Right ventricle myocardium inferior (tissue), 1 donor: ENCODE measurements at places on chromosomes 7 and 10.

DNA sequence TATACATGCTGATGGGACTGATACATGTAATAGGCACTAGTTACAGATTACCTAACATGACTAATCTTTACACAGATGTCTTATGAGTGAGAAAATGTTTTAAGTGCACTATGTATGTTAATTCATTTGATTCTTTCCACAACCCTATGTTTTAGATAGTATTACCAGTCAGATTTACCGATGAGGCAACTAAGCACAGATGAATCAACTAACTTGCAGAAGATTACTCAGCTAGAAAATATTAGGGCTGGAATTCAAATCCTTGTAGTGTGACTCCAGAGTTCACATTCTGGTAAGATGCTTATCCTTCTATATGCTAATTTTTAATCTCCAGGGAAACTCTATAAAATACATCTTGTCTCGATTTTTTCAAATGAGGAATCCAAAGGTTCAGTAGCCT lies 964.9 kb downstream of the REEP3 start:
- DNase-seq = no peak

- DNase-seq = peak; percentile 51
Observed at GRCh38 chr10:124708922-124709520, 35.2 kb downstream of the FAM53B start.

GRCh38 chr10:104100795-104101194 lies 15.1 kb upstream of the COL17A1 start:
- no peak for DNase-seq

GRCh38 chr10:78774999-78775711 lies 293.6 kb upstream of the ZMIZ1 start:
- DNase-seq = no peak

- DNase-seq = no peak
Observed at GRCh38 chr10:60497364-60497763, 107.7 kb upstream of the ANK3 start.

GRCh38 chr10:70324339-70324861 lies 40.6 kb upstream of the NPFFR1 start:
- DNase-seq = no peak

DNA sequence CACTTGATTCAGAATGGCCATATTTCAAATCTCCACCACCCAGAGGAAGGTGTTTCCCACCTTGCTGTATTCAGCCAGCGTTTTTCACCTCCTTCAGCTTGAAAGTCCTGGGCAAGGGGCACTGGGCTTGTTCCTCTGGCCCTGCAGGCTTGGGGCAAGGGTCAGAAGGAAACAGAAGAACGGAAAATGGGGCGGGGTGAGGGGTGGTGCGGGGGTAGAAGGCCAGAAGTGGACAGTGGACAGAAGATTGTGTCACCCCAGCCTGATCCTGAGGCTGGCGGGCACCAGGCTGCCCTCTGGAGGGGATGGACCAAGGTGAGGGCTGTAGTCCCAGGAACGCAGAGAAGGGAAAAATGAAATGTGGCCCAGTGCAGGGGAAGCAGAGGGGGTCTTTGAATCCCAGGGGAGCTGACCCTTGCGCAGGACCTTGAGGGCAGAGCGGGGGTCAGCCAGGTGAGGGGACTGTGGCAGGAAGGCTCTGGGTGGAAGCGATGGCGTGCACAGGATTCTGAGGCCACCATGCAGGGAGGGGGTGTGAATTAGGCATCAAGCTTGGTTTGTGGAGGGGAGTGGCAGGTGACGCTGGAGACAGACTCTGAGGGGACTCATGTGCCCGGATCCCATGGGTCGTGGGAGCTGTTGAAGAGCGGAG lies 23.0 kb downstream of the TMEM120A start:
- peak; percentile 18 for DNase-seq

- no peak for DNase-seq
Observed at GRCh38 chr10:59585046-59585700, 124.5 kb downstream of the SLC16A9 start.

GRCh38 chr10:13813550-13813949 lies 226.8 kb downstream of the PRPF18 start:
- DNase-seq = no peak

DNA sequence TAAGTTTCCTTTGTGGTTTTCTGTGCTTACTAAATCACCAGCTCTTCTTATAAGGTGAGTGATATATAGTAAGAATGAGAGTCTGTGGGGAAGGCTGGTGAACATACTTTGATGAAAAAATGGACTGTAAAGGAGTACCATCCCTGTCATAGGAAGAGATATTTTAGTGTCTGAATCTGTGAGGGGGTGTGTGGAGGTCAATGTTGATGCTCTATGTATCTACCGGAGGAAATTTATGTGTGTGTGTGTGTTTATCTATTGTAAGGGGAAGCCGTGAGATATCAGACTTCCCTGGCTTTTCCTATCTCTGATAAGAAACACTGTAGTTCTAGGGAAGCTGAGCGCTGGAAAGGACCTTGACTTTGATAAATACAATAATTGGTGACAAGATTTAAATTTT lies 179.0 kb downstream of the PCDH15 start:
- DNase-seq = no peak

DNA sequence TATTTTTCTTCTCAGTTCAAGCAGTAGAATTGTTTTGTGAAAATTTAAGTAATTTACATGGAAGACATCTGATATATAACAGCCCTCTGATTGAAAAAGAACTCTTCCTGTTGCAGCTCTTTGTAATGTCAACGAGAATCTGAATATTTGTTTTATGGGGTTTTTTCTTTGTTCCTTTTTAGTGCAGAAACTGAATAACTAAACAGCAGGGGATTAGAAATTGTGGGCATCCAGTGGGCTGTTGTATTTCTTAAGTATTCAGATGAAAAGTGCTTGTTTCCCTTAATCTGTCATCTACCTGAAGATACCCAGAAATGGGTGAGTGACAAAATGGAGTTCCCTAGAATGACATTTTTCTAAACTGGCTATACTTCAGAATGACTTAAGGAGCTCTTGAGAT lies 7.4 kb downstream of the ARL4A start:
- no peak for DNase-seq

GRCh38 chr10:6912424-6912823 lies 332.3 kb upstream of the PRKCQ start:
- no peak for DNase-seq

DNA sequence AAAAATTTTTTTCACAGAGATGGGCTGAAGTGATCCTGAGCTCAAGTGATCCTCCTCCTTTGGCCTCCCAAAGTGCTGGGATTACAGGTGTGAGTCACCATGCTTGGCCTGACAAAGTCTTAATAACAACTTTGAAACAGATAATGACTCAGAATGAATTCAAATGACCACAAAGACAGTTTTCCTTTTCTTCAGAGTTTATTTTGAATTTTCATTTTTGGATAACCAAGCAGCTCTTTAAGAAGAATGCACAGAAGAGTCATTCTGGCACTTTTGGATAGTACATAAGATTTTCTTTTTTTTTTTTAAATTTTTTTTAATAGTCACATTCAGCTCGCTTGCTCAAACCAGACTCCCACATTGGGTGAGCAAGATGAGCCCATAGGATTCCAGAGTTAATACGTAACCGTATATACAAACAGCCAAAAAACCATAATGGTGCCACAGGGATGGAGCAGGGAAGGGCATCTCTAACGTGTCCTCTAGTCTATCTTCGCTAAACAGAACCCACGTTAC lies 43.0 kb upstream of the NMT2 start:
- DNase-seq = no peak

GRCh38 chr10:30832001-30832748 lies 199.5 kb downstream of the ZNF438 start:
- no peak for DNase-seq

GRCh38 chr10:19659920-19660655 lies 156.1 kb upstream of the PLXDC2 start:
- DNase-seq = no peak

- DNase-seq = no peak
Observed at GRCh38 chr10:1774796-1775195, 37.5 kb upstream of the ADARB2 start.

- no peak for DNase-seq
Observed at GRCh38 chr10:63758080-63758479, 236.9 kb downstream of the REEP3 start.

- DNase-seq = peak; percentile 95
Observed at GRCh38 chr10:101031796-101032636, 982 bp downstream of the SFXN3 start.

DNA sequence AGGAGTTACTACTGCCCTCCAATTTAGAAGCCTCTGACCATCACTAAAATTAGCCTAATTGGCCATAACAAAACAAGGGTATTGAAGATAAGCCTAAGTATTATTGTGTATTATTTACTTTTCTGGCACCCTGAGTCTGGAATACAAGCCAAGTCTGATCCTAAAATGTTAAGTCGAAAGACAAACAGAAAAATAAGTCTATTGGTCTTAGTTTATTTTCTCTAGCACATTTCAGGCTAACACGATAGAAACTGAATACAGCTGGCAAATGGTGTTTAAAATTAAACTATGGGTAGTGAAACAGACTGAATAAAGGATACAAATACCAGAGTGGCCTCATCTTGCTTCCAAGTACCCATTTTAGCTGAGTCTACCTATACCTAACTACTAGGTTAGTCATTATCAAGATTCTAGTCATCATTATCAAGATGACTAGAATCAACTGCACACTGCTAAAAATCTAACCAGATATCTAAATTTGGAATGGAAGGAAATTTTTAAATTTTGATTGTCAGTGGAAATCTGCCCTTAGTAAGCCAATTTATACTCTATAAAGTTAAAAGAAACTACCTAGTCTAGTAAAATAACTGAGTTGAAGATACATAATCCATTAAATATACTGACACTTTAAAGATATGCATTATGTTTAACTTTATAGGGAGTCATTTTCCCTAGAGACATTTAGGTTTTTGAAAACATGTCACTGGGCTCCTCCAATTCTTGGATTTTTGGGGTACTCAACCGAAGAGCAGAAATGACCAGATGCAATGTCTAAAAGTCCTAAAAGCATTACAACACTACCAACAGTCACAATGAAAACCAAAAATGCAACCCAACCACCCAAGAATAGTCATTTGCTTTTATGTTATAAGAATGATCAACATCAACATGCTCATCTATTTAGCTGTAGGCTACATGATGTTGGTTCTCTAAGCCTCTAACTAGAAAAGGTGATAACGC lies 80.9 kb downstream of the NT5C2 start:
- no peak for DNase-seq

- DNase-seq = no peak
Observed at GRCh38 chr10:4361581-4361980, 464.4 kb upstream of the AKR1E2 start.

GRCh38 chr10:71999360-72000072 lies 35.3 kb downstream of the CHST3 start:
- peak; percentile 91 for DNase-seq

GRCh38 chr7:14936554-14936953 lies 34.0 kb upstream of the DGKB start:
- no peak for DNase-seq

GRCh38 chr10:132704008-132704814 lies 81.7 kb downstream of the NKX6-2 start:
- no peak for DNase-seq

GRCh38 chr10:53700278-53700677 lies 927.7 kb upstream of the MBL2 start:
- no peak for DNase-seq

DNA sequence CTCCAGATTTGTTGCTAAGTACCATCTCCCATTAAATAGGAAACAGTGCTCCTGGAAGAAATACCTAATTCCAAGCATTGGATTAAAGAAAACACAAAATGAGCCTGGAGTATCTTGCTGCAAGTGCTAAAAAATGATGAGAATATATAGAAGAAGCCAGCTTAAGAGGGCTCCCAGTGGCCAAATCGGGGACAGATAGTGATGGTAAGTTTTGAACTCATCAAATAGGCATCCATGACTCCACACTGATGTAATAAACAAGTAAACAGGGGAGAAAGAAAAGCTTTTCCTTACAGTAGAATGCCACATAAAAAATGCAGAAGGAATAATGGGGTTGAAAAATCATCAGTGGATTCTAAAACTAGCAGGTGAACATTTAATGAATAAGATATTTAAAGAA lies 72.4 kb downstream of the CTTNBP2 start:
- no peak for DNase-seq

GRCh38 chr10:22325272-22326144 lies 4.6 kb downstream of the BMI1 start:
- DNase-seq = peak; percentile 87

DNA sequence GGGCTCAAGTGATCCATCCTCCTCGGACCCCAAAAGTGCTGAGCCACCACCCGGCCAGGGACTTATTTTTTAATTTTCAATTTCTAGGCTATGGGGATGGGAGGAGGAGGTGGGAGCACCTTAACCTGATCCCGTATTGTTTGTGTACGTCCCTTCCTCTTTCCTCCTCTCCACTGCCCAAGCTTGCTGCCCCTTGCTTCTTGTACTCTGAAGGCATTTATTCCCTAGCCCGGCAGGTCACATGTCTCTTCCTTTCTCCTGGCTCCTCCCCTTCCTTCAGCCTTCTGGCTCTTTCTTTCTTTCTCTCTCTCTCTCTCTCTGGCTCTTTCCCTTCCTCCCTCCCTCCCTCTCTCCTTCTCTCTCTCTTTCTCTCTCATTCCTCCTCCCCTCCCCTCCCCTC lies 56.0 kb downstream of the COL26A1 start:
- no peak for DNase-seq

DNA sequence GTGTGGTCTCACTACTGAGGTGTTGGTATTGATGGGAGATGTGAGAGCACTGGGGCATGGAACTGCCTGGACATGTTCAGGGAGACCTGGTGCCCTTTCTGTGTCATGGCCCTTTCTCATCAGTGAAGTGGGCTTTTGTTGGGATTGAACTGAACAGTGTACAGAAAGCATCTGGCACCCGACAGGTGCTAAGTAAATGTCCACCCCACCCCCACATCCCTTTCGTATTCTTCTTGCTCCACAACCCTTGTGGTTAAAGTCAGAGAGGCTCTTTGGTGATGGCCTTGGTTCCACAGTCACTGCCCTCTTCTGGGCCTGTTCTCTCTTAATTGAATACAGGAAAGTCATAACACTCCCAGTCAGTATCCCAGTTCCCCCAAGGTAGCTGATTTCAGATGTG lies 5.4 kb downstream of the NOM1 start:
- no peak for DNase-seq

DNA sequence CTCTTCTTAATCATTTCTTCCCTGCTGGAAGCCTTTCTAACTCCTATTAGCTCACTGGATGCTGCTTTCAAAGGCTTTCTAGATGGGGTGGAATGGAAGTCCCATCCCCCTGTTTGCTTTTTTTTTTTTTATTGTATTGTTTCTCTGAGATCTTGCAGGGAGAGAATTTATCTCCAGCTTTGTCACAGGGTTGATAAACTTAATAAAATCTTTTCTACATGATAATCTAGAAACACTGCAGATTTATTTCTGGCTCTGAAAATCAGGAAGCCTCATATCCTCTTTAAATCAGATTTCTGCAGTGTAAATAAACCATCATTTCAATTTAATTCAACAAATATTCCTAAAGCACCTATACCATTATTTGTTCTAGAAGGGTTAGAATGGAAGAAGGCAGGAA lies 37.2 kb upstream of the CHCHD3 start:
- no peak for DNase-seq

GRCh38 chr10:78045237-78045636 lies 11.6 kb downstream of the RPS24 start:
- no peak for DNase-seq
